ENCODE measurements at places on chromosomes 5 and 9. TPM values are rescaled to one million over a fixed set of nuclear protein-coding genes. Genes with fewer than 3 reads are reported as not detected.

Gene NUTM2G
- polyA plus RNA-seq = 1.0 TPM

Gene PDGFRB
- 112 TPM for polyA plus RNA-seq

Gene SLC45A2
- polyA plus RNA-seq = 0.43 TPM

Gene ALG2
- polyA plus RNA-seq = 25.2 TPM

Gene PCDHB8
- polyA plus RNA-seq = 1.2 TPM

Gene TBC1D13
- 49.4 TPM for polyA plus RNA-seq

Gene SV2C
- polyA plus RNA-seq = 0.03 TPM

Gene LCN1
- polyA plus RNA-seq = not detected

Gene PCDHGA7
- polyA plus RNA-seq = 1.2 TPM

Gene PPIC
- polyA plus RNA-seq = 28.5 TPM

Gene ZFP2
- 1.7 TPM for polyA plus RNA-seq

Gene ROPN1L
- not detected for polyA plus RNA-seq

Gene HAVCR1
- 0.16 TPM for polyA plus RNA-seq

Gene SLC6A7
- 0.17 TPM for polyA plus RNA-seq

Gene DROSHA
- 53.3 TPM for polyA plus RNA-seq

Gene PNPLA7
- polyA plus RNA-seq = 4.1 TPM

Gene PPP2R2B
- polyA plus RNA-seq = 1.8 TPM

Gene WNT8A
- not detected for polyA plus RNA-seq

Gene HRH2
- 0.96 TPM for polyA plus RNA-seq

Gene ZER1
- polyA plus RNA-seq = 35.1 TPM

Gene PTPN3
- polyA plus RNA-seq = 3.0 TPM
